ENCODE measurements at places on chromosomes 1 and 21.

DNA sequence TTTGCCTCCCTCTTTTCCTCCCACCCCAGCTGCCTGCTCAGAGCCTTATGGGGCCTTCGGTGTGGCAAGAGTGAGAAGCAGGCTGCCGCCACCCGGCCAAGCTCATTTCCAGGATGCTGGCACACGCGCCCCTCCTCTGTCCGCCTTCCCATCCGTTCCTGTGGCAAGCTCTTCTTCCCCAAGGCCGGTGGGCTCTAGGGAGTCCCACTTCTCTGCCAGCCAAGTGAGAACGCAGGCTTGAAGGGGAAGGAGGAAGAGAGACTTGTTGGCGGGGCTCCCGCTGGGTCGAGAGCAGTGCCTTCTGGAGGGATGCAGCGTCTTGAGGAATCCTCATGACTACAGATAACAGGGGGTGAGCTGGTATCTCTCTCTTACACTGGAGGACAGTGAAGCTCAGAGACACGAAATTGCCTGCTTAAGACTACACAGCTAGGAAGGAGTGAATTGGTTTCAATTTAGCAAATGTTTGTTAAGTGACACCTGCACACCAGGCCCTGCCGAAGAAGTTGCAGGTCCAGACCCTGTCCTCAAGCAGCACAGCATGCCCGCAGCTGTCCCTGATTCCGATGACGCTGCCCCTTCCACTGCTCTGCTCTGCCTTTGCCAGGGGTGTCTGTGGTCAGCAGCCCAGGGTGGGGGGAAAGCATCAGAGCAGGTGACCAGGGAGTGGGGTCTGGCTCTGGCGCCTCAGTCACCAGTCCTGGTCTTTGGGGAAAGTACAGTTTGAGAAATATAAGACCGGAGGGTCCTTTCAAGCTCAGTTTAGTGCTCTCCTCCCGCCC is 40.1 kb upstream of the FOXO6 start:
- no peak for DNase-seq

- DNase-seq: peak; percentile 86
Measured at GRCh38 chr1:156705918-156706656, 704 bp upstream of the CRABP2 start.

DNA sequence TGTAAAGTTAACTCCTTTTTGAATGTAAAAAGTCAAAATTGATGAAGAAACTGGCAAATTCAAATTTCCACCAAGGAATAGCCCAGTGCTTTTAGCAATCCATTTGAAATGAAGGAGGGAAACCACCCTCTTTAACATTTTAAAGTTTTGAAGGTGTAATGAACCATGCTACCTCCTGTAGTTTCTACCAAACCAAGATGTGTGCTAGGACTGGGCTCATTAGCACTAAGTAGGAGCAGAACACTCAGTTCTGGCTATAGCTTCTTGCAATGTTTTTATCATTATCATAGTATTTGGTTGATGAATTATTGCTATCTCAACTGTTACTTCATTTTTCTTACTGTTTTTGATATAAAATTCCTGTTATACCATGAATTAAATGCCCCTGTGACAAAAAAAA is 319.2 kb upstream of the ZRANB2 start:
- DNase-seq: no peak

DNA sequence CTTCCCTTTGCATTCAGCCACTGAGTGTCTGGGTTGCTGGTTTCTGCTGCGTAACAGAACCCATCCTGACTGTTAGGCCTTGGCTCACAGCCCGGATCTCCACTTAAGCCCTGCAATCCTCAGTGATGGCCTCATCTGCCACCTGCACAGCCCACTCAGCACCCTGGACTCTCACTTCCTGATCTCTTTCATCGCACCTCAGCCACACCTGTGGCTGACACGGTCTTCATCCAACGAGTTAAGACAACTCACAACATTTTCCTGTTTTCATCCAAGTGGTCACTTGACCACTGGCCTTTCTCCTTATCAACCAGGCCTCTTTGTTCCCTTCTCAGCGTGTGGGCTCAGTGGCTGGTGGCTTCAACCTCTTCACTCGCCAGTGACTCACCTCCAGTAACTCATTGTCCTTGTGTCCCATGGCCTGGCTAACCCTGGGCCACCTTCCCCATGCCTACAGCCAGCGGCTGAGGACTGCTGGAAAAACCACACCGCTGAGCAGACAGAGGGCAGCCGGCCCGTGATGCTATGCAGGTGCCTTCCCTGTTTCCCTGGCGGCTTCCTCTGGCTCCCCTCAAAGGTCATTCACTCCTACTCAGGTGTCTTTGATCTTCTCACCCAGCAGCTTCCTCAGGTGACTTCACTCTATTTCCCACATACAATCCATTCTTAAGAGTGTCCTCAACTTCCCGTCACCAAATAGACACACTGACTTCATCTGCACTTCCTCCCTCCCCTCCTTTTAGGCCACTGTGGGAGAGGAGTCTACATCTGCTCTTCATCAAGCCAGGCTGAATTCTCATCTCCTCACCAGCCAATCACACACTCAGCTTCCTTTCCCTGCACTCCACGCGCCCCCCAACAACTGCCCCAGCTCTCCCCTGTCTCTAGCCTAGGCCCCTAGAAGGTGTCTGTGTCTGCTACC is 19.9 kb upstream of the EDN2 start:
- peak; percentile 38 for DNase-seq

- no peak for DNase-seq
Measured at GRCh38 chr1:88371436-88372023, 312.5 kb upstream of the PKN2 start.

- no peak for DNase-seq
Measured at GRCh38 chr1:42845866-42846256, 552 bp upstream of the ZNF691 start.

DNA sequence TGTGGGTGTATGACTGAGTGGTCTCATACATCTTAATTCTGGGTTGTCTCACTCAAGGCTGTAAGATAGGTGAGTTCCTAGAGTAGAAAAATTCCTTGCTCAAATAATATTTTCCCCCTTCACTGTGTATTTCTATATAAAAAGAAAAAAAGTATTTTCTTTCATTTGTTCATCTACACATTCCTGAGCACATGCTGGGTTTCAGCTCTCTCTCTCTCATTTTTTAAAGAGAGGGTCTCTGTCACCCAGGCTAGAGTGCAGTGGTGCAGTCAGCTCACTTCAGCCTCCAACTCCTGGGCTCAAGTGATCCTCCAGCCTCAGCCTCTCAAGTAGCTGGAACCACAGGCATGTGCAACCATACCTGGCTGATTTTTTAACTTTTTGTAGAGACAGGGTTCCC is 22.0 kb downstream of the DDI2 start:
- no peak for DNase-seq

DNA sequence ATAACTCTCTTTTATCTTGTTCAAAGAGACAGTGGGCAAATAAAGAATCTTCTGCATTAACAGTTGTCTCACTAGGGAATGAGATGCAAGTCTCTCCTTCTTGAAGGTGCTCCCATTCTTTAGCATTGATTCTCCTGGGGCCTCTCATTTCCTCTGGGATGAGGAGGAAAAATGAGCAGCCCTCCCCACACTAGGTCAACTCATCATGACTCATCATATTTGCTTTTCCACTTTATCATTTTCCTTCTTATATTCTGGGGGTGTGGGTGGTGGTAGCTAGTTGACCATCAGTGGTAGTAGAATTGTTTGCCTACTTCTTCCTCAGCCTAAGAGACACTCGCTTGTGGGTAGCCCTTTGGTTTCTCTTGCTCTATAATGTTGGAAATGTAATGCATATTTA is 182.0 kb upstream of the C1orf87 start:
- DNase-seq: peak; percentile 12

DNA sequence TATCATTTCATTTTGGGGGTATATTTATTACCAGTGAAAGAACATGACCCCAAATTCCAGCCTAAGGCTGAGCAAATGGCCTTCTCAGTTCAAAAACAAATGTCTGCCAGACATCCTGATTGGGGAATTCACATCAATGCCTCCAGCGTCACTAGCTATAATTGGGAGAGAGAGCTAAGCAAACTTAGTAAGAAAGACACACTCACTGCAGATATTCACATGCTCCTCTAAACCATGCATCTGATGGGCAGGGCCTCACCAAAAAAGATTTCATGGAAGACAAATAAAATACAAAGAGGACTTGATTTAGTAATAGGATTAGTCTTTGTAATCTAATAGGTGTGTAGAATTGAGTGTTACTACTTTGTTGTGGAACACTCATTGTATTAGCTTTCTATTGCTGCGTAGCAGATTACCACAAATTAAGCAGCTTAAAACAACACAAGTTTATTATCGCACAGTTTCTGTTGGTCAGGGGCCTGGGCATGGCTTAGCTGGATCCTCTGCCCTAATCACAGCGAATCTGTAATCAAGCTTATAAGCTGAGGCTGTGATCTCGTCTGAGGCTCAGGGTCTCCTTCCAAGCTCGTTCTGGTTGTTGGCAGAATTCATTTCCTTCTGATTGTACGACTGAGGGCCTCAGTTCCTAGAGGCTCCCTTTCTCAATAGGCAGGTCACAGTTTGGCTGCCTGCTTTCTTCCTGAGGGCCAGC is 243.0 kb downstream of the PBX1 start:
- DNase-seq: no peak

DNA sequence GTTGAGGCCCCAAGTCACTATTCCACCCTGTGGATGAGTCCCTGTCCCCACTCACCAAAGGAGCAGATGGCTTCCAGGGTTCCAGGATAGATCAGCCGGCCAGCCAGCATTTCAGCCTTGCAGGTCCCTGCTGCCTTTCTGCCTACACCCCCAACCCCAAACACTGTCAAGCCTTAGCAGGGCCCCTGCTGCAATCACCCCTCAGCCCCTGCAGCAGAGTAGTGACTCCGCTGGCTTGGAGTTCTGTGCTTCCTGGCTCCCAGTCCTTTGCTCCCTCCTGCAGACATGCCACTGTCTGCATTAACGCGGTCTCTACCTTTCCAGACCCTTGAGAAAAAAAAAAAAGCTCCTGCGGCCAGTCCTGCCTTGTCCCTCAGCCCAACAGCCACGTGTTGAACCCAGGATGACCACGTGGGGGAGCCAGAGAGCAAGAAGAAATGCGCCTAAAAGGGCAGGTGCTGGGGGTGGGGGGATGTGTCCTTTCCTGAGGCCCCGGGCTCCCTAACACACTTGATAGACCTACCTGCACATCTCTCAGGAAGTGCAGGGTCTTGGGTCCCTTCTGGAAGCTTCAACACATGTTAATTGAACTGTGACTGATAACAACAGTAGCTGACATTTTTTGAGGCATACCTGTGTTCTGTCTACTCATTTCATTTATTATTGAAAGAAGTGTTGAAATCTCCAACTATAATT is 37.4 kb downstream of the RASSF5 start:
- peak; percentile 83 for DNase-seq

- no peak for DNase-seq
Measured at GRCh38 chr1:210571356-210572284, 242.9 kb downstream of the HHAT start.

GRCh38 chr21:21387916-21388315 is 389.7 kb downstream of the NCAM2 start:
- no peak for DNase-seq
